A375 (cell line): ENCODE measurements at places on chromosomes 4 and X. TPM values are rescaled to one million over a fixed set of nuclear protein-coding genes. Genes with fewer than 3 reads are reported as not detected.

The FABP2 gene
- not detected in 2 replicates for total RNA-seq

The ELMOD2 gene
- total RNA-seq: 15.6 and 16.2 TPM in 2 replicates

The ZNF275 gene
- total RNA-seq: 5.8 and 7.0 TPM in 2 replicates

The TET2 gene
- total RNA-seq: 8.8 and 9.2 TPM in 2 replicates

The GLUD2 gene
- 2.2 TPM in 2 replicates for total RNA-seq

The CSN1S1 gene
- not detected in 2 replicates for total RNA-seq

The TASL gene
- total RNA-seq: not detected in 2 replicates

The FAAH2 gene
- 0.11 TPM in 1 of 2 replicates, not detected in the other for total RNA-seq

The TMEM150C gene
- 0.04 and 0.08 TPM in 2 replicates for total RNA-seq

The BBS12 gene
- 1.4 and 1.5 TPM in 2 replicates for total RNA-seq

The STK26 gene
- total RNA-seq: 9.9 and 14.4 TPM in 2 replicates

The RP2 gene
- total RNA-seq: 4.0 and 5.1 TPM in 2 replicates

The PPEF2 gene
- total RNA-seq: not detected in 2 replicates

The F11 gene
- not detected in 2 replicates for total RNA-seq

The RADX gene
- 2.3 and 2.4 TPM in 2 replicates for total RNA-seq

The XAGE1A gene
- total RNA-seq: 215 and 216 TPM in 2 replicates

The NXF2 gene
- total RNA-seq: 2.0 and 4.3 TPM in 2 replicates

The PDGFRA gene
- 1.0 and 1.5 TPM in 2 replicates for total RNA-seq
